Kasumi-1 (cell line): ENCODE measurements at places on chromosomes 11 and 22.
A peak's percentile ranks its signal among the peaks of the same experiment; 100 is the strongest.

DNA sequence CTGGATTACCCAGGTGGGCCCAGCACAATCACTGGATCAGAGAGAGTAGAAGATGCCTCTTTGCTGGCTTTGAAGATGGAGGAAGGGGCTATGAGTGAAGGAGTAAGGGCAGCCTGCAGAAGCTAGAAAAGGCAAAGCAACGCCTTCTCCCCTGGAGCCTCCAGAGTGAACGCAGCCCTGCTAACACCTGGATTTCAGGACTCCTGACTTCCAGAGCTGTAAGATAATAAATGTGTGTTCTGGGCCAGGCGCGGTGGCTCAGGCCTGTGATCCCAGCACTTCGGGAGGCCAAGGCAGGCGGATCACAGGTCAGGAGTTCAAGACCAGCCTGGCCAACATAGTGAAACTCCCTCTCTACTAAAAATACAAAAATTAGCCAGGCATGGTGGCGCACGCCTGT is 102.4 kb downstream of the MORC2 start:
- no peak for DNase-seq

DNA sequence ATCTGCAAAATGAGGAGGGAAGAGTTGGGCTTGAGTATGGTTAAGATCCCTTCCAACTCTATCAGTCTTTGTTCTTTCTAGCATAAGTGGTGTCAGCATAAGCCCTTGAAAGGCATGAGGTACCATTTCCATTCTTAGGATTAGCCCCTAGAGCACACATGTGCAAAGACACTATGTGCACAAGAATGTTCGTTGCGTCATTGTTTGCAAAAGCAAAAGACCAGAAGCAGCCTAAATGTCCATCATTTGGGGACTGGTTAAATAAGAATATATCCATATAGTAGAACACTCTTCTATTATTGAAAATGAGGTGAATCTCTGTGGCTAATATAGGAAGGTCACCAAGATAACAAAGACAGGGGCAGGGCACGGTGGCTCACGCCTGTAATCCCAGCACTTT is 10.0 kb upstream of the KCTD14 start:
- DNase-seq = no peak

DNA sequence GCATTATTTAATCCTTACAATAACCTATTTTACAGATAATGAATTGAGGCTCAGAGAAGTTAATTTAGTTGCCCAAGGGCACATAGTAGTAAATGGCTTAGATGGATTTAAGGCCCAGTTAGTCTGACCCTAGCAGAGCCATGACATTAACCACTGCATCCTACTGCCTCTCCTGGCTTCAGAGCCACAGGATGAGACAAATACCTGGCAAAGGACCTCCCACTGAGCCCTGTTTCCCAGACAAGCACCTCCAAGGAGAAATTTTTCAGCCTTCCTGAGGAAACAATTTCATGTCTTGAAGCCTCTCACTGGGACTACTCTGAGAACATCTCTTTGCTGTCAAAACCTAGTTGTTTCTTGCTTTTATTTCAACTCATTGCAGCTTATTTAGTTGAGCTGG is 28.4 kb downstream of the IZUMO1R start:
- no peak for DNase-seq

- DNase-seq = no peak
These were observed 62.7 kb downstream of the TECTA start for GRCh38 chr11:121163658-121164308.

DNA sequence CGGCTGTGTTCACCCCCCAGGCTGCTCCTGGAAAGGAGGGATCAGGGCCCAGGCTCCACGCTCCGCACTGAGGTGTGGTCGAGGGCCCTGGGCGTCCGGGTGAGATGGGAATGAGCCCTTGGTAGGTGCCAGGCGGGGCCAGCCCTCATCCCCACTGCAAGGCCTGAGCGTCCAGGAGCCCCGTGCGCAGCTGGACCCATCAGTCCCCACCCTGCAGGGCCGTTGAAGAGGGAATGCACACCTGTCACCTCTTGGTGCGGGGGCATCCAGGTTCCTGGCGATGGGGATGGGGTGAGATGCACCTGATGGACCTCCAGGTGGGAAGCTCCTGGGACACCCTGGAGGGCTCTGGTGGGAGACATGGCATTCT is 72.2 kb downstream of the KCNQ1 start:
- no peak for DNase-seq

DNA sequence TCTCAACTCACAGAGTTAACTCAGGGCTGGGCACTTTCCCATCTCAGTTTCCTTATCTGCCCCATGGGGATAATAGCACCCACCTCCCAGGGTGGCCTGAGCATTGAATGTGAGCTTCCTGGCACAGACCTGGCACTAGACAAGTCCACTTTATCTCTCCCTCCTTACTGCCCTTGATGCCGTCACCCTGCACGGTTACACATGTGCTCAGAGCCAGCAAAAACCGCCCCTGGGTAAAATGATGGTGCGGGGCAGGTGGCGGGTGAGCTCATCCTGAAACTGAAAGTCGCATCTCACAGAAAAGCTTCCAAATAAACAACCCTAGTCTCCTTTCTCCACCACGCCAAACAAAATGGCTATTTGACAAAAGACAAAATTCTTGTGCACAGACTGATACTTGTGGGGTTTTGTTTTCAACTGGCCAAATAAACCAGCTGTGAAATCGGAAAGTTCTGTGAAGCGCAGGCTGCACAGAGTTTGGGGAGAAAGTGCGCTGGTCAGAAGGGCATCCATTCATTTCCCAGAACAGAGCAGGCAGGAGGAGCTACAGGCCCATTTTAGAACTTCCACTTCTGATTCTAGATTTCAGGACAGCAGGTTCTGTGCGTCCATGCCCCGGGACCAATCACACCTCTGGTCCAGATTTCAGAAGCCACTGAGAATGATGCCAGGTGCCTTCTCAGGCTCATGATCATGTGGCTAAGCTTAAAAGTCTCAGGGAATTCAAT is 138.1 kb downstream of the SHANK2 start:
- DNase-seq = no peak

GRCh38 chr11:60566776-60567175 is 51.6 kb downstream of the MS4A13 start:
- DNase-seq = peak; percentile 26

GRCh38 chr22:17116572-17117330 is 4.4 kb downstream of the TMEM121B start:
- DNase-seq = no peak

DNA sequence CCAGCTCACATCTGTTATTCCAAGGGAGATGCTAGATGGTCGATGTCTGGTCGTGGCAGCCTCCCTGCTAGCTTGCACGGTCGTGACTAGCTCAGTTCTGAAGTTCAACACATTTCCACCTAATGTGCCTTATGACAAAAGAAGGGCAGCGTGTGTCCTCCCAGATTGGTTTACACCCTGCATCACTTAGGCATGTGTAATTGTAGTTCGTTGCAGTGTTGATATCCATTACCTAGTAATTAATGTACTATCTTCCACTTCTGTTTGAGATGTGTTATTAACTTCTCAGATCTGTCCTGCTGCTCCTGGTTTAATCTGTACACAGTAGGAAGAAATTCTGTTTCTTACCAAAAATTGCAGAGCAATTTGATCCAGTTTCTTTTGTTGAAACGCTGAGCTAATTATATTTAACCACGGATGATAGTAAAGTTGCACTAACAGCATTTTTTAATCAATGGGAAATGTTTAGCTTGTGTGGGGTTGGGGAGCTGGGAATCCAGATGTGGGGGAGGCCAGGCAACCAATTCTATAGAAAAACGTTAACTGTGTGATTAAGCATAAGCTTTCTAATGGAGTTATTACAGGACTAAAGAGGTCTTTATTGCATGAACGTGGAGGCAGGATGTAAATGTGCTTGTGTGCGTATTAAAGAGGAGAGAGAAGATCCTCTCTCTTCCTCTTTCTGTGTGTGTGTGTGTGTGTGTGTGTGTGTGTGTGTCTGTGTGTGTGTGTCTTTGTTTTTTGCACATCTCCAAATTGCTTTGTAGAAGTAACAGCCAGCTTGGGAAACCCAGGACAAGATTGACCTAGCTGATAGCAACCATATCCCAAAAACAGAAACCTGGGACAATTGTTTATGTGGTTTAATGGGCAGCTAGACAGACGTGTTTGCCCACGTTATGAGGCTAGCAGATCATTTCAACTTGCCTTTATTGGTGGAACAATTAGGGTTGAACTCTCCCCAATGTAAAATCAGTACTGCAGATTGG is 145.7 kb upstream of the TTC12 start:
- no peak for DNase-seq

- no peak for DNase-seq
These were observed 77.1 kb downstream of the DGCR2 start for GRCh38 chr22:19045094-19045493.

DNA sequence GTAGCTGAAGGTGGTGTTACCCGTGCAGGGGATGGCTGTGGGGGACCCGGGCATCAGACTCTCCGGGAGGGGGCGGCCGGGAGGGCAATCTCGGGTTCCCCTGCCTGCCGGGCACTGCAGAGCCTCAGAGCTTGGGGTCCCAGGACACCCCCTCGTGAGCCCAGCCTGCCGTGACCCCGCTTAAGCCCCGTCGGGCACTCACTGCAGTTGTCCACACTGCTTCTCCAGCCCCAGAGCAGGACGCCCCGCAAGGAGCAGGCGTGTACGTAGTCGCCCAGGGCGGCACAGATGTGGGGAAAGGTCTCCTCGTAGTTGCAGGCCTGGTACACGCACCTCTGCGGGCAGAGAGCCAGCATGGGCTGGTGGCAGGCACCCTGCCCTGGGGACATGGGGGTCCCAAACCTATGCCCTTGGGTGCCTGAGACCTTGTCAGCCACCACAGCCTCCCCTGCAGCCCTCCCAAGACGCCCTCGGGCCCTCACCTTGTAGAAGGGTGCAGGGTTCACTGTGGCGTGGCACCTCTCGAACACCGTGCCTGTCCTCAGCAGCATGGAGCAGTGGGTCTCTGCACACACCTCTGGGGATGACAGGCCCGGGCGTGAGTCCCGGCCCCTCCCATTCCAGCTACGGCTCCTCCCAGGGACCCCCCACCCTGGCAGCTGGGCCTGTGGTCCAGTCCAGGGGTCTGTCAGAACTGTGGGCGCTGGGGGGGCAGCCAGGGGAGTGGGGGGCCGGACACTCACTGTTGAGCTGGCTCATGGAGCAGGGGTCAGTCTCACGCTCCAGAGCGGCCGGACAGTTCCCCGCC is 8.8 kb downstream of the MUC6 start:
- DNase-seq = no peak

DNA sequence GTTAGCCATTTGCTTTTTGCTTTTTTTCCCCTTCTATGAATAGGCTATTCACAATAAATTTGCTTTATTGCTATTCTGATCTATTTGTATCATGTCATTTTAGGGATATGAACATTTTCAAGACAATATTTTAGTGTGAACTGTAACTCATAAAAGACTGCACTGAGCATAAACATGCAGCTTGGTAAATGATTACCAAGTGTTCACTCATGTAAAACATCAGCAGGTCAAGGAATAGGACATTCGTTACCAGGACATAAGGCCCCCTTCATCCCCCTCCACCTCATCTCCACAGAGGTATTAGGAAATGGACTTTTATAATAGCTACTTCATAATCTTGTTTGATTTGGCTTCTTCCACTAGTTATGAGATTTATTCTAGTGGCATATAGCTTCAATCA is 12.4 kb downstream of the NLRP14 start:
- DNase-seq = no peak

DNA sequence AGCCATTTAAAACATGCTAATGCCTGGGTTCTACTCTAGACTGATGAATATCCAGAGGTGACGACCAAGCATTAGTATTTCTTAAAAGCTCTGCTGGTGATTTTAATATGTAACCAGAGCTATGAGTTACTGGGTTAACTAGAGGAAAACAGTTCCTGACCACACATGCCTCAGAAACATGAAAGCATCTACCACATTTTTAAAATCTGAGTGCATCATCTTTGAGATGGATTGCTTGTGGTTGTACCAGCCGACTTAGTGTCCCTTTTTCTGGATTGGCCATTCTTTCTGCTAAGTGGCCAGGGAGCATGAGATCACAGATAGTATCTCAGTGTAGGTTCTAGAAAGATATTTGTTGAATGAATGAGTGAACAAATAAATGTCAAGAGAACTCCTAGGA is 152.4 kb downstream of the NTM start:
- no peak for DNase-seq

- DNase-seq = no peak
These were observed 1353.3 kb downstream of the FAM181B start for GRCh38 chr11:81380395-81380794.

GRCh38 chr22:45010532-45010900 is 711 bp upstream of the PHF21B start:
- DNase-seq = no peak

- DNase-seq = no peak
These were observed 5.0 kb downstream of the CRELD2 start for GRCh38 chr22:49923445-49923844.

DNA sequence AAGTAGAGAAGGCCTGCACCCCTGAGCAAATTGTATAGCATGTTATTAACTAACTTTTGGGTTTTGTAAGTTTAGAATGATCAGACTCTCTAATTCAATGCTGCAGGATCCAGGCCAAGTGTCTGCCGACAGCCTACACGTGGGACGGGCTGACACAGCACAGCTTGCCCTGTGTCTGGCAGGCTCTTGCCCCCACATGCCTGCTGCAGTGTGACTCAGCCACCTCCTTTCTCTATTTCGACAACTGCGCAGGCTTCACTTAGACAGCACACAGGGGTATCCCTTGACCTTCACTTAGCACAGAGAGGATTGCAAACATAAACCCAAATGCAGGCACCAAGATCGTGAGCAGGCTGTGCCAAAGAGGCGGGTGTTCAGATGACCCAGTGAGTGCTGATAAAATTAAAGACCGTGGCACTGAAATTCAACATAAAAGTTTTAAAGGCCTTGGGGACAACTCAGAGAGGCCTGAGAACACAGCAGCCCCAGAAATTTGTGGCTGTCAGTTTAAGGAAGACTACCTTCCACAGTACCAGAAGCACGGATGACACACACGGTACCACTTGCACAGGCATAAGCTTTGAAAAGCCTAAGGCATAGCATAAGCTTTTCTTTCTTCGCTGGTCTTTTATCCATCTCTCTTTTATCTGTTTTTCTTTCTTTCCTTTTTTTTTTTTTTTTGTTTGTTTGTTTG is 37.8 kb downstream of the SCN3B start:
- DNase-seq = no peak

- no peak for DNase-seq
These were observed 567.5 kb downstream of the TBC1D22A start for GRCh38 chr22:47329727-47330650.

- DNase-seq = no peak
These were observed 529.5 kb downstream of the ETS1 start for GRCh38 chr11:128057786-128058395.

- DNase-seq = no peak
These were observed 116.7 kb upstream of the NCAM1 start for GRCh38 chr11:112844517-112844916.

DNA sequence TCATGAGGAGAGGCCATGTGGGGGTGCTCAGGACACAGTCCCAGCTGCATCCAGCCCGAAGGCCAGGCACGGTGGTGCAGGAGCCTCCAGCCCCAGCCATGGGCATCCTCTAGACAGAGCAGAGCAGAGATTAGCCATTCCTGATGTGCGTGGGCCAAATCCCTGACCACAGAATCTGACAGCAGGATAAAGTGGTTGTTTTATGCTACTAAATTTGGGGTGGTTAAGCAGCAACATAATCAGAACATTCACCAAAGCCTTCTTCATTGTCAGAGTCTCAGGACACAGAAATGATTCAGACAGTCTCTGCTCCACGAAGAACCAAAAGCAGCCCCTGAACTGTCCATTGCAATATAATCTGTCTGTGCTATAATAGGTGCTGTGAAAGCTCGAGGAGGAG is 19.7 kb downstream of the RASD2 start:
- no peak for DNase-seq
